Activated CD4-positive, CD25-positive, alpha-beta regulatory T cell treated with anti-CD3 and anti-CD28 coated beads, Interleukin-2, amount 50 U/mL, for 72 hours (primary cell): ENCODE measurements at places on chromosomes 12 and 14.
A peak's percentile ranks its signal among the peaks of the same experiment; 100 is the strongest.

DNA sequence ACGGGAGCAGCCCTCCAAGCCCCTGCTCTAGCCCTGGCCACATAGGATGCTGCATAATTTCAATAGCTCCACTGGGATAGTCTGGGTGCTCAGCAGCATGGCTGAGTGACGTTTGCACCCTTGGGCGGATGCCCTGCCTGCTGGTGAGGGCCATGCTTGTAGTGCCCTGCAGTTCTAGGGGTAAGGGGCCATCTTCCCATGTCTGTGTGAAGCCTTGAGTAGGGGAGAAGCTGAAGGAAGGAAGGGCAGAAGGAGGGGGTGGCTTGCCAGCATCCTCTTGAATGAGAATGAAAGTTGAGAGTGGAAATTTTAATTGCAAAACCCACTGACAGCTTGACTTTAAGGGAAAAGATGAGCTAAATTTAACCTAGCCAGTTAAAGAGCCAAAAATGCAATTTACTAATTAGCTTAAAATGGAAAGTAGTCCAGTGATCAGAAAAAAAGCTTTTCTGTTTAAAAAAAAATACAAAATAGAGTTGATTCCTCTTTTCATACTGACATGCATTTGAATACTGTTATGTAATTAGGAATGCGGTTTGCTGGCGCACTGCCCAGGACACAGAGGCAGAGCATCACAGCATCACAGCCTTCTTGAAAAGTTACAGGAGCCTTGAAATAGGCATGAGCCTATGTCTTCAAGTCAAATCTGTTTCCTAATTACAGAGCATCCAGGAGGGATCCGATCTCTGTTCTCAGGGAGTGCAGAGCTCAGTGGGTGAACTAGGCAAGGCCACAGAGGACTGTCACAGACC is 18.5 kb upstream of the EML1 start:
- DNase-seq: no peak

DNA sequence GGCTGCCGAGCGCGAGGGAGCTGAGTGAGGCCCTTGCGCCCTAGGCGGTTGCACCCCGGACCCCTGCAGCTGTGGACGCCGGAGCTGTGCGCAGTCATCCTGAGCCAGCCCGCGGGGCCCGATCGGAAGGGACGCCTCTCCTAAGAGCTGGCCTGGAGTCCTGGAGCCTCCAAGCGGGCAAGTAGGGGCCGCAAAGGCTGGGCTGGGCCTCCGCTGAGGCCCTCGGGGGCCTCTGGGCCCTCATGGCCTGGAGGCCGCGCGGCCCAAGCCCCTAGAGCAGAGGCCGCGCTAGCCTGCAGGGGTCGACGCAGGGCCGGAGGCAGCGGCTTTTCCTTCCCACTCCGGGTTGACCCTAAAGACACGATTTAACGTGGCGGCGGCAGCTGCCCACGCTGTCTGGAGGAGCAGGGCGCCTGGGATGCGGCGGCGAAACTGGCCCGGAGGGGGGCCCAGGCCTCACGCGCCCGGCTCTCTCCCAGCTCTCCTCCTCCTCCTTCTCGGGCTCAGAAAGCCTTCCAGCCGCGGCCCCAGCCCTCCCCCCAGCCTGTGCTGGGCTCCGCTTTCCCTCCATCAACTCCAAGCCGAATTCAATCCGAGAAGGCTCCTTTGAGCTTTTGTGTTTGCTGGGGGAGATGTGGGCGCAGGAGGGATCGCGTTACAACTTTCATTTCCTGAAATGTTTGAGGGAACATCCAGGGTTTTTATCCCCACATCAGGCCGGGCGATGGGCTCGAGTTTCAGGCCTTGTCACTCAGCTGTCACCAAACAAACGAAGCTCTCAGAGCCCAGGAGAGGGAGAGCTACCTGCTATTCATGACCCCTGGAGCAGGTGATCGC is 11.6 kb downstream of the SIX1 start:
- DNase-seq: no peak

- DNase-seq: no peak
Measured at GRCh38 chr12:116556964-116557698, 2.0 kb upstream of the MAP1LC3B2 start.

DNA sequence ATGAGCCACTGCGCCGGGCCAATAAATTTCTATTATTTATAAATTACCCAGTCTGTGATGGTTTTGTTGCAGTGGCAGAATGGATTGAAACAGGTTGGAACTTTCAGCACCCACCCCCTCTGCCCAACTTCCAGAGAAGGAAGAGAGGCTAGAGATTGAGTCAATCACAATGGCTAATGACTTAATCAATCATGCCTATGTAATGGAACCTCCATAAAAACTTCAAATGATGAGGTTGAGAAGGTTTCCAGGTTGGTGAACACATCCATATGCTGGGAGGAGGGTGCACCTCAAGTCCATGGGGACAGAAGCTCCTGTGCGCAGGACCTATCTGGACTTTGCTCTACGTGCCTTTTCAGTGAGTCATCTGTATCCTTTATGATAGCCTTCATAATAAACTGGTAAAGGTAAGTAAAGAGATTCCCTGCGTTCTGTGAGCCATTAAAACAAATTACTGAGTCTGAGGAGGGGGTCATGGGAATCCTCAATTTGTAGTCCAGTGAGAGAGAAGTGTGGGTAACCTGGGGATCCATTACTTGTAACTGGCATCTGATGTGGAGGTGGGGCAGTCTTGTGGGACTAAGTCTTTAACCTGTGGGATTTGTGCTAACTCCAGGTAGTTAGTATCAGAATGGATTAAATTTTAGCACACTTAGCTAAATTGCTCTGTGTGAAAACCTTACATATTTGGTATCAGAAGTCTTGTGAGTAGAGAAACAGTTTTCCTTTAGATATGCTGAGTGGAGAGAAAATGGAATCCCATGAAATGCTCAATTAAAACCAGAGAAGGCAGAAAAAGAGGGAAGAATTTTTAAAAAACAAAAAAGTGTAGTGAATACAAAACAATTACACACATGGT is 11.7 kb upstream of the NGDN start:
- no peak for DNase-seq

DNA sequence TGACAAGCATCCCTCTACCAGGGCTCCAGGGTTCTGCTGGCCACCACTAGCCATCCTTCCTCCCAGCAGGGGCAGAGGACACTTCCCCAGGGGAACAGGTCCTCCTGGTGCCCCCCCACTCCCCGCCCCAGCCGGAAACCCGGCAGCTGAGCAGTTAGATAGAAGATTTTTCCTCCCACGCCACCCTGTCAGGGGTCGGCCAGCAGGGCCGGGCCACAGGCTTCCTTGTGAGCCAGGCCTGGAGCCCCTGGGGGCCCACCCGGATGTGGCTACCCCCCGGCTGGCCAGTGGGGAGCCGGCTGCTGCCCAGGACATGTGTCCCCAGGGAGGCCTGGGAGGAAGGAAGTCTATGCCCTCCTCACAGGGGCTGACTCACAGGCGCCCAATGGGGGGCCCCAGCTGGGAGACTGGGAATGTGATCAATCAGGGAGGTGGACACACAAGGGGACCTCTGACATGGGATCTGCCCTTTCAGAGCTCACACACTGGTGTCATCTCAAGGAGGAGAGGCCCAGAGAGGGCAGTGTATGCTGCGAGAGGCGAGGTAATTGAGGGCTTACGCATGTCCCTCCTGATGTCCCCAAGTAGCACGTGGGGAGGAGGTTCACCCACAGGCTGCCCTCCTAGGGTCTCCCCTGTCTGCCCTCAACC is 4.2 kb downstream of the SH2B3 start:
- DNase-seq: no peak

GRCh38 chr12:116692605-116693004 is 45.3 kb downstream of the SPRING1 start:
- DNase-seq: no peak

GRCh38 chr14:30521899-30522736 is 36.8 kb upstream of the G2E3 start:
- DNase-seq: no peak

DNA sequence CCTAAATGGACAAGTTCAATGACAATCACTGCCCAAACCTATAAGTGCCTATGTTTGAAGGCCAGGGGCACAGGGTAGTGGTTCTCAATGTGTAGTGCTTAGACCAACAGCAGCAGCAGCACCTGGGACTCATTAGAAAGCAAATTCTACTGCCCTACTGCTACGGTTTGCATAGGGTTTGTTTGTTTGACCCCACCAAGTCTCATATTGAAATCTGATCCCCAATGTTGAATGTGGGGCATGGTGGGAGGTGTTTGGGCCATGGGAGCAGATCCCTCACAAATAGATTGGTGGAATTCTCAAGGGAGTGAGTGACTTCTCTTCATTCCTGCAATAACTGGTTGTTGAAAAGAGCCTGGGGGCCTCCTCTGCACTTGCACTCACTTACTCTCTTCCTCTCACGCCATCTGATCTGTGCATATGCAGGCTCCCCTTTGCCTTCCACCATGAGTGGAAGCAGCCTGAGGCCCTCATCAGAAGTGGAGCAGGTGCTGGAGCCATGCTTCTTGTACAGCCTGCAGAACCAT is 39.5 kb downstream of the PPM1H start:
- DNase-seq: no peak

GRCh38 chr14:55120571-55121495 is 8.2 kb upstream of the LGALS3 start:
- DNase-seq: no peak

GRCh38 chr12:17918013-17918412 is 172.0 kb downstream of the RERGL start:
- DNase-seq: no peak

DNA sequence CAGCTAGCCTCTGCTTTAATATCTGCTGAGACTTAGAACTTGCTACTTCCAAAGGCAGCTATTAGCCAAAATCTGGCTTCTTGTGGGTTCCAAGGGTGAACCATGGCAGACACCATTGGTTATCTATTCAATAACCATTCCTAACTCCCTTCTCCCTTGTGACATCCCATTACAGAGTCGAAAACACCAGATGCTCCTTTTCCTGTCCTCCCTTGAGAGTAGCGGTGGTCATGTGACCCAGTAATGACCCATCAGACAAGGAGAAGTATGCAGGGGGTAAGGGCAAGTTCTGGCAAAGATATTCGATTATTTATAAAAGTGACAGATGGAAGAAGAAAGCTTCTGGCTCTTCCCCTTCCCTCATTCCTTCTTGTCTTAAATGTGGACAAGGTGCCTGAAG is 20.1 kb downstream of the TGFB3 start:
- DNase-seq: no peak

- no peak for DNase-seq
Measured at GRCh38 chr12:57258977-57259970, 8.3 kb upstream of the STAC3 start.

DNA sequence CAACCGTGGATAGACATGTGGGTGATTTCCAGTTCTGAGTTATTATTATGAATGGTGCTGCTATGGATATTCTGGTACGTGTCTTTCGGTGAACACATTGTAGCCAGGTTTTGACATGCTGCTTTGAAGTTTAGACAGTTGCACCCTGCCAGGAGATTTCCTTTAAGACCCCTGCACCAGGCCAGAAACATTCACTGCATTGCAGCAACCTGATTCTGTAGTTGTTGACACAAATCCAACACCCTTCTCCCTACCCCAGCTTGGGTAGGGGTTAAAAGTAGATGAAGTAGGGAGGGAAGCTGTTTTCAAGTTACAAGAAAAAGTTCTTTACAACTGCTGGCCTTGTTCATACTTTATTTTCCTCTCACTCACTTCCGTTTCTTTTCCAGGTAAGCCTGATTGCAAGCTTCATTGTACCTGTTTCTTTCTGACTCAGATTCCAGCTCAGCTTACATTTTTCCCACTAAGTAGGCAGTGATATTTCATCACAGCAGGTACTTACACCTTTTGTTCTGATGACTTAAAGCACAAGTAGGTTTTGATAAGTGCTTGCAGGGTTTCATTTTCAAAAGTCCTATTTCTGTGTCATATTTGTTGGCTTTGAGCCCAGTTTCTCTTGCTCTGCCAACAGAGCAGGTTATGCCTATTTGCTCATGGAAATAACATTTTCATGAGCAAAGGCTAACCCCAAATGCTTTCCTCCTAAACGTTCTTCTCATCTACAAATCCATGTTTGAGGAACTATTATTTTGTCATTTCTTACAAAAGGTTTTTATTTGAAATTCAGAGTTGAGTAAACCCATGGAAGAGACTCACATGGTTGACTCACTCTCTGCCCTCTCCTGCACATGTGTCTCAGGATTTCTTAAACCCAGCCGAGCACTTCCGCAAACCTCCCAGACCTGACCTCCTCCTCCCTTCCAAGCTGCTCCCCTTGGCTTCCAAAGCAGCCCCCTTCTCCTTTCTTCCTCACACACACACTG is 12.1 kb upstream of the LTA4H start:
- DNase-seq: no peak

GRCh38 chr14:99320621-99321235 is 48.7 kb upstream of the BCL11B start:
- DNase-seq: no peak

- peak; percentile 37 for DNase-seq
Measured at GRCh38 chr12:110245369-110245772, 35.7 kb upstream of the ATP2A2 start.

DNA sequence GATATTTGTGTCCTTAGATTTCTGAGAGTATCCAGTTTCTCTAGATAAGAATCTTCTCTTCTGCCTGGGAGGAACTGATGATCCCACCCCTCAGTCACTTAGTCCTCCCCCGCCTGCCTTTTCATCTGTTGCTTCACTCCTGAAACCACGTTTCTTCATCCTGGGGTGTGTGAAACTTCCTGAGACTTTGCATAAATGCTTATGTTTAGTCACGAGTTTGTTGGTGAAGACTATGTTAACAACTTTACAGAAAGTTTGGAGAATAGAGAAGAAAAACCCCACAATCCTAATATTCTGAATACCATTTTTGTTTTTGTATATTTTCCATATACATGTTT is 33.2 kb downstream of the MARK3 start:
- DNase-seq: no peak

DNA sequence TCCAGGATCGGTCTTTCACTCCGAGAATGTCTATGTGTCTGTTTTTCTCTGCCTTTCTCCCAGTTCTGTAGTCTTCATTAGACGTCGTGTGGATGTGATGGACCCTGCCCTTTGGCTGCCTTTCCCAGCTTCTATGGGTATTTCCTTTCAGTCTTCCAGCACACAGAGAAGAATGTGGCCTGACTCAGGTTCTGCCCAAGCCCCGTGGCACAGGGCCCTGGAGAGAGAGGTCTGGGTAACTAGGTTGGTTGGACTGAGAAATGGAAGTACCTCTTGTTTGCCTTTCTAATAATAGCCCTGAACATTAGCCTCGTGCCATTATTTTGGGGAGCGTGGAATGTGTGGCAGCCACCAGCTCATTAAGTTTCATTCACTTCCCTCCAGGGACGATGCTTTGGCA is 3.8 kb downstream of the FOXJ2 start:
- DNase-seq: no peak
